ENCODE measurements at places on chromosomes 7 and 10.

- DNase-seq: no peak
Observed at GRCh38 chr10:124722798-124723783, 21.1 kb downstream of the FAM53B start.

GRCh38 chr7:69654849-69655707 is 56.8 kb downstream of the AUTS2 start:
- no peak for DNase-seq

DNA sequence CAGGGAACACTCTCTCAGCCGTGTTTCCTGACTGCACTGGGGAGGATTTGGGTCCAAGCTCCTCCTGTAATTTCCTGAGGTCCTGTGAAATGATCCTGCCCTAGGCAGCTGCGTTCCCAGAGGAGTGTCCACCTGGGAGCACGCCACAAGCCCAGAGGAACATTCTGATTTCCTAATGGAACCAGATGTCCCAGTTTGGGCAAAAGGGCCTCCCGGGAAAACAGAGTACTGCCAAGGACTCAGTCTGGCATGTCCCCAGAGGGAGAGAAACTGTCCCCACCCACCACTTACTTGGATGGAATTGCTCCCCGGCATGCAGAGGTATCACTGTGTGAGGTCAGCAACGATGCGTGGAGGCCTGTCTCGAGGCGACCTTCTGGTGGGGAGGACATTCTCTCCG is 34.5 kb downstream of the ASB13 start:
- DNase-seq: no peak

DNA sequence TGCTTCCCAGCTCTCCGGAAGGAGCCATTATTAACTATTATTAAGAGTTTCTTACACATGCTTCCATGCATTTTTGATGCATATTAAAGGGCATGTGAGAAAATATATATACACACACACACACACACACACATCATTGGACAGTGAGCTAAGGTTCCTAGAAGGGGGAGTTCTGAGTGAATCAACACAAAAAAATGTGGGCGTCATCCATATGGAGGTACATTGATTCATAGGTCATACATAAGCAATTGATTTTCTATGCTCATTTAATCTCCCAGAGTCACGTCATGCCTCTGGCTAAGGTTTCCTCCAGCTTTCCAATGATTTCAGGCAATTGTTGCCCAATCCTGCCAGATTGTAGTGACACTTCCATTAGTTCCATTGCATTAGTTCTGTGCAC is 269.4 kb downstream of the DNAJB9 start:
- no peak for DNase-seq

- no peak for DNase-seq
Observed at GRCh38 chr7:106034383-106034782, 71.3 kb downstream of the CDHR3 start.

DNA sequence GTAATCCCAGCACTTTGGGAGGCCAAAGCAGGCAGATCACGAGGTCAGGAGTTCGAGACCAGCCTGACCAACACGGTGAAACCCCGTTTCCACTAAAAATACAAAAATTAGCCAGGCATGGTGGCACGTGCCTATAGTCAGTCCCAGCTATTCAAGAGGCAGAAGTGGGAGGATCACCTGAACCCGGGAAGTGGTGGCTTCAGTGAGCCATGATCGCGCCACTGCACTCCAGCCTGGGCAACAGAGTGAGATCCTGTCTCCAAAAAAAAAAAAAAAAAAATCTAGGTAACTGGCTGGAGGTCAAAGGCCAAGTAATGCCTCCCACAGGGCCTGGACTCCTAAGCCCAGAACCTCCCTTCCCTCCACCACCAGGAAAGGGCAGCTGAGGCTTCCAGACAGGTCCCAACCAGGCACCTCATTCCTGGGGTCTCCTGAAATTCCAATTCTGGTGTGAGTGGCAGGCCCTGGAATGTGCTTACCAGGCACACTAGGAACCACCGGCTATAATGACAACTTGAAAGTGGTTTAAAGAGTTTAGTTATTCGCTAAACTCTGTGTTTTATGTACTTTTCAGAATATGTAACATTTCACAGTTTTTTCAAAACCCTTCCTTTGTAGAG is 86.9 kb upstream of the TNRC18 start:
- DNase-seq: no peak

DNA sequence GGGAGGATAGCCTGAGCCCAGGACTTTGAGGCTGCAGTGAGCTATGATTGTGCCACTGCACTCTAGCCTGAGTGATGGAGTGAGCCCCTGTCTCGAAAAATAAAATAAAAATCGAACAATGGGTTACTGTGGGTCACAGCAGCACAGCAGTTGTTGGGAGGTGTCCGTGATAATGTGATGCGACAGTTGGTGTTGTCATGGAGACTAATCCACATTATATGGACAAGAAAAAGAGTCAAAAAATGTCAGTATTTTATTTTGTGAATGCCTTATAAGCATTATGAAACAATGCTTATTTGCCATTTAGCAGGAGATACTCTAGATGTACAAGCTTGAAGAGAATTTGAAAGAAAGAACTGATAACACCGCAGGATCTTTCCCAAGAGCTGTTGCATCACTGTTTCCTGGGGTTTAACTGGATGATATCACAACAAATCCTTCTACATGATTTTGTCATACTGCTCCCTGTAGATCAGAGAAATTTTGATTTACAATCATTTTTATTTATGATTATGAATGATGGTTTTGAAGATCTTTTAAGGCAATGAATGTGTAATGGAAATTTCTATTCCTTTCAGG is 195.4 kb downstream of the BAMBI start:
- no peak for DNase-seq

DNA sequence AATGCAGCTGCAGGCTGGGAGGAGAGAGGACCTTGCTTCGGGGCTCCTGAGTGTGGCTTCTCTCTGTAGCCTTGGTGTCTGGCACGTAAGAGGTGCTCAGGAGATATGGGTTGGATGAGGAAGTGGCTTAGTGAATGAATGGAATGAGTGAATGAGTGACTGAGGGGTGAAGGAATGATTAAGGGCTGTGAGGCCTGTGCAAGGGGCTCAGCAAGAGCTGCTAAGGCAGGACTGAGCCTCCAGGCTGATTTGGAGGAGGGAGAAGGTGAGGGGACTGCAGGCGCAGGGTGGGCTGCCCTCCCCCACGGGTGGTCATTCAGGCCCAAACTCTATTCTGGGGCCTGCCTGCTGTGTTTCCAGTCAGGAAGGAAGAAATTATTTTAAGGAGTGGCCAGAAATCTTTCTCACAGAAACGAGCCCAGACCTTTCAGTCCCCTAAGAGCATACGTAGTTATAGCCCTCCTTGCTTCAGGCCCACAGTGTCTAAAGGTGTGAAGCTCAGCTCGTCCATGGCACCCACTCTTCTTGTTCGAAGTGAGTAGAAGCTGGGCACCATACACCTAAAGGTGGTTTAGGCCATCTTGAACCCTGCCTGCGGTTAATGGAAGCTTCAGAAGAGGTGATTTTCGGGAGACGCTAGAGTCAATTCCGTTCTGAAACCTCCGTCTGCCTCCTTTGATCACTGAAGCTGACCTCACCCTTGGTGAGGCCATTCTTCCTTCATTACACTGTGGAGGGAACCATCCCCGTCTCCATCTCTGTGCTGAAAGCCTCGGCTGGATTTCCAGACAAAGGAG is 49.5 kb upstream of the SAMD8 start:
- no peak for DNase-seq

GRCh38 chr10:128538671-128539070 is 412.4 kb upstream of the MKI67 start:
- no peak for DNase-seq

- DNase-seq: no peak
Observed at GRCh38 chr10:21702633-21703111, 168.6 kb downstream of the MLLT10 start.

- DNase-seq: no peak
Observed at GRCh38 chr7:74454021-74454924, 567 bp downstream of the GTF2IRD1 start.

DNA sequence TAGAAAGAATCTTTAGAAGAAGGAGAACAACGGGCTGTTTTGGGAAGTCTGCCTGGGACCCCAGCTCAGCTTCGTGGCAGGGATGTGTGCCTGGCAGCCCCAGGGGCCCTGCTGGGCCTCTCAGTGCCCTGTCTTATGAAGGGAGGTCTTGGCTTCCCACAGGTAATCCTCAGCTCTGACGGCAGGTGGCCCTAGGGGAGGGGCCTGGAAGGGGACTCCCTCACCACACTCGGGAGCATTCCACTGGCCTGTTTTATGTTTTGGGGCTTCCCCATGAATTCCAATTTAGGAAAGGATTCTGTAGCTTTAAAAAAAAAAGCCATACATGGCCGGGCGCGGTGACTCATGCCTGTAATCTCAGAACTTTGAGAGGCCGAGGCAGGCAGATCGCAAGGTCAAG is 3.0 kb upstream of the DMBT1 start:
- no peak for DNase-seq

GRCh38 chr7:134083766-134084487 is 43.2 kb upstream of the LRGUK start:
- no peak for DNase-seq

DNA sequence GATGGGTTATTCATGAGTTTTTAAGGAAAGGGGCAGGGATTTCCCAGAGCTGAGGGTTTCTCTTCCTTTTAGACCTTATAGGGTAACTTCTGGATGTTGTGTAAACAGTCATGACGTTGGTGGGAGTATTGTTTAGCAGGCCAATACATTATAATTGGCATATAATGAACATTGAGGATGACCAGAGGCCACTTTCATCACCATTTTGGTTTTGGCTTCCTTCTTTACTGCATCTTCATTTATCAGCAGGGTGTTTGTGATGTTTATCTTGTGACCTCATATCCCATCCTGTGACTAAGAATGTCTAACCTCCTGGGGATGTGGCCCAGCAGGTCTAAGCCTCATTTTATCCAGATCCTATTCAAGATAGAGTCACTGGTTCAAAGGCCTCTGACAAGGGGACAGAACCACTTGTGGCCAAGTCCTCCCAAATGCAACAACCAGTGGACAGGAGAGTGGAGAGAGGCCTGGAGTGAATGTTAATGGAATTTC is 77.3 kb upstream of the RPA3 start:
- no peak for DNase-seq

DNA sequence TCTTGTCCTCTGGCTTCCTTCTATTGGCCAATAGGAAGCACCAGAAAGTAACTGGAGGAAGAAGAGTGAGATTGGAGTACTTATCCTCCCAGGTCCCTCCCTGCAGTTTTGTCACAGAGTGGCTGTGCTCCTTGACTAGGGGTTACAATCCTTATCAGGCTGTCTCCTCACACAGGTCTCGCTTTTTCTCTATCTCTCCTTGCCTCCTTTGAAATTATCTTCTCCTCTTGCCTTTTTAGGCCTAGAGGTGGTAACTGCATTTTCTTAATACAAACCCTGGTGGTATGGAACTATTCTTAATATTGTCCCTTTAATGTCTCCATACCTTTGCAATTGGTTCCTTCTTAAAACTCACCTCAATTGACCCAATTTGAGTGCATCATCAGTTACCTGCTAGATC is 2.7 kb downstream of the PRSS37 start:
- DNase-seq: no peak

DNA sequence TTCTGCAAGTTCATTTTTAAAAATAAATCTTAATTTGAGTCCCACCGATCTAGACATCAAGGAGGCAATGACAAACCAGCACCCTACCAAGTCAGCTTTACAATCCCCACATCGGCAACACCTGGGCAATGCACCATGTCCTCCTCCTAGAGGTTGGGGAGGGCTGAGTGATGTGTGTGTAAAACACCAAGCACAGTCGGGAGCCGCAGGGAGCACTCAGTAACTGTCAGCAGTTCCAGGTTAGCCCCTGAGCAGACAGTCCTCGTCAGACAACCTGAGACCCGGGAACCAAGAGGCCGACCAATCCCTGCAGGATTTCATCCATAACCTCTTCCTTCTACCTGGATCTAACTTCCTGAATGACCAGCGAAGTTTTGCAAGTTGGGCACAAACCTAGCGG is 15.9 kb upstream of the C10orf120 start:
- DNase-seq: no peak

All from activated effector memory CD4-positive, alpha-beta T cell treated with Interleukin-2 at 50 U/mL for 16 hours (primary cell).